ENCODE measurements at places on chromosomes 5 and 9.

DNA sequence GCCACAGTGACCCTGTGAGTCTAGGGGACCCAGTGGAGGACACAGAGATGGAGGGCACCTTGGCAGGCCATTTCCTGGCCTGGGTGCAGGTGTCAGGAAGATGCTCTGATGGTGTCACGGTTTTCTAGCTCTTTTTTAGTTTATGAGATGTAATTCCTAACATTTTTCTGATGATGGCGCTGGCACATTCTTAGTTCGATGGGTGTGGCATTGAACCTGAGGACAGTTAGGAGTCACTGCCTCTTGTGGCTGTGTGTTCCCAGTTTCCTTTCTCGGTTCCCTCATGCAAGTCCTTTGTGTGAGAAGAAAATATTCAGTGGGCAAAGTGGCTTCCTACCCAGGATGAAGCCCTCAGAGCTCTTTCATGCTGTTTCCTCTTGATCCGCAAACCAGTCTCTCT is 129.4 kb upstream of the ICE1 start:
- DNase-seq = no peak

- DNase-seq = no peak
These were observed 5.5 kb downstream of the GIN1 start for GRCh38 chr5:103114440-103114839.

- DNase-seq = no peak
These were observed 110.2 kb downstream of the LHX2 start for GRCh38 chr9:124121725-124122124.

DNA sequence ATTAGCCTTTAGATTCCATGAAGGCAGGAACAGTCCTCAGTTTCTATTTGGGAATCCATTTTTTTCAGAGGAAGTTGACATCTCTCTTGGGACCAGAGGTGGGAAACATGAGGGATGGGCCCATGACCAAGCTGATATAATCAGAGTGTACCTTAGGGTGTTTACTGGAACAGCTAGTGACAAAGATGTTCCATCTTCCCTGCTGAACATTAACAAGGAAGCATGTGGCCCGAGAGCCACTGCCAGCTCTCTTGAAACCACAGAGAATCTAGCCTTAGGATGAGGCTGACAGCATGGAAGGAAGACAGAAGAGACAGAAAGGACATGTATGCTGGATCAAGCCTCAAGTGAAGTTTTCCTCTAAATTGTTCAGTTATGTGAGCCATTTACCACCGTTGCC is 16.0 kb downstream of the AQP3 start:
- no peak for DNase-seq

DNA sequence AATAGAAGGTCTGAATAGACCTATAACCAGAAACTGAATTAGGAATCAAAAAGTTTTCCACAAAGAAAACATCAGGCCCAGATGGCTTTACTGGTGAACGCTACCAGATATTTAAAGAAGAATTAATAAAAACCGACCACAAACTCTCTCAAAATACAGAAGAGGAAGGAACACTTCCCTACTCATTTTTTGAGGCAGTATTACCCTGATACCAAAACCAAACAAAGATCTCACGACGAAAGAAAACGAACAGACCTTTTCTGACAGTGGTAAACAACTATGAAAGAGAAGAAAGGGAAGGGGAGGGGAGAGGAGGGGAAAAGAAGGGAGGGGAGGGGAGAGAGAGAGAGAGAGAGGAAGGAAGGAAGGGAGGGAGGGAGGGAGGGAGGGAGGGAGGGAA is 13.5 kb downstream of the B4GALT1 start:
- DNase-seq = no peak

DNA sequence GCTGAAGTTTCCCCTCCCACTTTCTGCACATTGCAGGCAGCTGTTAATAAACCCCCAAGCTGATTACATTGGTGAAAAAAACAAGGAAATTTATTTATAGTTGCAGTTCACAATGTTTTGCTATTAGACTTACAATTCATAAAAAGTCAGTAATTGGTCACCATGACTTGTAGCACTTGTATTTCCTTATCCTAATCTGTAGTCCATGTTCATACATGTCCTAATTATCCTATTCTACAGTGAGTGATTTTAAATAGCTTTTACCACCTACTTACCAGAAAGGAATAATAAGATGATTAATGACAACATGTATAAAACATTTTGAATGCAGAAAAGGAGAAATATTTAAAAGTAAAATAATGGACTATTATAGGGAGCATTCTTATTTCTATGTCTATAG is 760.0 kb upstream of the RIOK2 start:
- DNase-seq = no peak

Measured in activated CD4-positive, alpha-beta T cell treated with anti-CD3 and anti-CD28 coated beads, Interleukin-2, amount 50 U/mL, for 4 hours (primary cell).